Vagina (tissue), 2 donors: ENCODE measurements at places on chromosomes 5 and 9. TPM values are rescaled to one million over a fixed set of nuclear protein-coding genes. Genes with fewer than 3 reads are reported as not detected.
A peak's percentile ranks its signal among the peaks of the same experiment; 100 is the strongest.

The CCL27 gene
- not detected for total RNA-seq

The SNAPC3 gene
- total RNA-seq, result 22.6 TPM

The FAXDC2 gene
- total RNA-seq, result 35.4 TPM

The TMED7 gene
- 48.4 TPM for total RNA-seq

The CAVIN4 gene
- total RNA-seq, result 0.49 TPM

The KIF27 gene
- total RNA-seq, result 6.1 TPM

The RGS14 gene
- total RNA-seq, result 49.1 TPM

The GARIN3 gene
- not detected for total RNA-seq

GRCh38 chr5:105754056-105754455 lies 1916.7 kb downstream of the EFNA5 start:
- no peaks in the 10 kb centered on the region for H3K36me3 ChIP-seq
- no peak overlapping the region for H3K4me3 ChIP-seq
- no peaks in the 10 kb centered on the region for H3K4me1 ChIP-seq
- no peaks in the 10 kb centered on the region for H3K27me3 ChIP-seq
- DNase-seq, result no peak

- no peaks in the 10 kb centered on the region for H3K27me3 ChIP-seq
- H3K27ac ChIP-seq, result peak overlapping the region; percentile 49
- H3K4me3 ChIP-seq, result no peak overlapping the region
- no peak for DNase-seq
- H3K36me3 ChIP-seq, result no peaks in the 10 kb centered on the region
These were observed 41.3 kb upstream of the S1PR3 start for GRCh38 chr9:88949961-88950340.

DNA sequence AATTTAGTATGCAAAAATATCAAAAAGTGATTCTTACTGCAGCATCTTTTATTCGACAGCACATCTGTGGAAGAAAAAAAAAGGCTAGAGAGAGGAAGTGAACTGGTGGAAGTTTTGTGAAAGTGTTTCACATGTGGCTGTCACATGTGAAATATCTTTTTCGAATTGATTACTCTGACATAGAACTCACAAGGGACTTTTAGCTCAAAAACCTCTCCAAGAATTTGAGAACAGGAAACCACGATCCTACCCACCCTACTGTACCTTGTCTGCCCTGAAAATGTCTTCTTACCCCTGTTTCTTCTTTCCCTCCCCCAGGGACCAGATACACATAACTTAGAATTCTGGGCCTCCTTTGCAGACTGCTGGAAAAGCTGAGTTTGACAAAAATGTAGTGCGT lies 106.5 kb upstream of the PRRC1 start:
- H3K36me3 ChIP-seq, result no peaks in the 10 kb centered on the region
- H3K4me1 ChIP-seq, result no peaks in the 10 kb centered on the region
- H3K27me3 ChIP-seq, result no peaks in the 10 kb centered on the region
- no peak for DNase-seq

GRCh38 chr5:173497685-173498084 lies 118.8 kb downstream of the BOD1 start:
- peaks cover 10% of the 10 kb centered on the region for H3K4me1 ChIP-seq
- H3K27me3 ChIP-seq, result no peaks in the 10 kb centered on the region
- H3K27ac ChIP-seq, result no peak overlapping the region

DNA sequence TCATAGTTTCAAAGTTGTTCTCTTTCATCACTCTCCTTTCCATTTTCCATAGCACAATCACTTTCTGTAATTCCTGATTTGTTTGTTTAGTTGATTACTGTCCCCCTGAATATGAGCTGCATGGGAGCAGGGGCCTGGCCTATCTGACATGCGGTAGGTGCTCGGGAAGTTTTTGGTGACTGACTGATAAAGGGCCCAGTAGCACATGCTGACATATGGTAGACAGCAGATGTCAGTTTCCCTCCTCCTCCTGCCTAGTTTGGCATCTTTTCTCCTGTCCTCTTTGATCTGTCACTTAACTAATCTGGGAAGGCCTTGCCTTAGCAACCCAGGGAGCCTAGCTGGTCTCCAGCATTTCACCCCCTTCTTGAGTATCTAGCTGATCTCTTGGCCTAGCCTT lies 14.4 kb downstream of the GALNT12 start:
- no peaks in the 10 kb centered on the region for H3K36me3 ChIP-seq
- no peaks in the 10 kb centered on the region for H3K4me1 ChIP-seq
- no peak for DNase-seq
- no peak overlapping the region for H3K4me3 ChIP-seq

- no peaks in the 10 kb centered on the region for H3K4me1 ChIP-seq
- no peak overlapping the region for H3K27ac ChIP-seq
- H3K4me3 ChIP-seq, result no peak overlapping the region
- no peak for DNase-seq
- no peaks in the 10 kb centered on the region for H3K36me3 ChIP-seq
These were observed 110.0 kb downstream of the ISOC1 start for GRCh38 chr5:129204525-129204924.

DNA sequence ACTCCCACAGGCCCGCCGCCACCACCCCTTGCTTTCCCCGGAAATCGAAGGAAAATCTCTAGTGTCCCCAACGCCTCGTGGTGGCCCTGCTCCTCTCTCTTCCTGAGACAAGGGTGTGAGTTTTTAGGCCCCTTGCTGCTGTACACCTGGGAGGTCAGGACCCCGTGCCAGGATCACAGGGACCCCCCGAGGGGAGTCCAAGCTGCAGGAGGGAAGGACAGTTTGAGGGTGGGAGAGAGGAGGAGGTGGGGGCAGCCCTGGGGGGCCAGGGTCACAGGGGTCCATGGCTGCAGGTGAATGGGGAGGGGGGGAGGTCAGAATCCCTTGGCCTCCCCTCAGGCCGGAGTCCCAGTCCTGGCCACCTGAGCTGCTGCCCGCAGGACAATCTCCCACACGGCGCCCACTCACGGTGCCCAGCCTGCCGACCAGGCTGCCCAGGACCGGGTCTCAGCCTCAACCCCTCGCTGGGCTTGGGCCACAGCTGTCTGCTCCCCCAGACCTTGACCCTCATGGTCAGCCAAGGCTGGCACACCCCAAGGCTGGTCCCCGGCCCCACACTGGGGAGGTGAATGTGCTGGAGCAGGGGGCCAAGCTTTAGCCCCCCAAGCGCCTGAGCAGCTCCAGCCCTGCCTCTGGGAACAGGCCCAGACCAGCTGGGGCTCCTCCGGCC lies 19.9 kb downstream of the TPPP start:
- no peak overlapping the region for H3K27ac ChIP-seq
- peak overlapping the region; percentile 4 for H3K4me3 ChIP-seq
- no peaks in the 10 kb centered on the region for H3K36me3 ChIP-seq
- no peak for DNase-seq
- H3K4me1 ChIP-seq, result peaks cover 39% of the 10 kb centered on the region
